ENCODE measurements at places on chromosomes 11 and 22.

- no peak for DNase-seq
These were observed 44.8 kb downstream of the GAS2 start for GRCh38 chr11:22711071-22711770.

DNA sequence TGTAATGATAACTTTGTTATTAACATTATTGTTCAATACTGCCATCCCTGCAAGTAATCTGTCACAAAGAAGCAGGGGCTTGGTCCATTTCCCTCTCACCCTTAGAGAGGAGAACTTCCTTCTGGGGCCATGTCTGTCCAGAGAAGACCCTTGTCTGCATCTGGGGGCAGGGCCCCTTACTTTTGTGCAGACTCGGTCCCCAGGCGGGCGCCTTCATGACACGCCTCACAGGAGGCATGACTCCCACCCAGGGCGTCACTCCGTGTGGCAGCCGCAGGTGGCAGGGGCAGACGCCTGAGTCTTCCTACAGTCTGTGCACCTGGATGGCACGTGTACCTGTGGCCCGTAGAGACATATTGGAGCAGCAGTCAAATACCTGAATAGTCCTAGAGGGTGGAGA, 21.8 kb upstream of the B3GAT1 start:
- DNase-seq, result no peak

GRCh38 chr22:42994917-42995562, 19.9 kb downstream of the PACSIN2 start:
- DNase-seq, result peak; percentile 93

DNA sequence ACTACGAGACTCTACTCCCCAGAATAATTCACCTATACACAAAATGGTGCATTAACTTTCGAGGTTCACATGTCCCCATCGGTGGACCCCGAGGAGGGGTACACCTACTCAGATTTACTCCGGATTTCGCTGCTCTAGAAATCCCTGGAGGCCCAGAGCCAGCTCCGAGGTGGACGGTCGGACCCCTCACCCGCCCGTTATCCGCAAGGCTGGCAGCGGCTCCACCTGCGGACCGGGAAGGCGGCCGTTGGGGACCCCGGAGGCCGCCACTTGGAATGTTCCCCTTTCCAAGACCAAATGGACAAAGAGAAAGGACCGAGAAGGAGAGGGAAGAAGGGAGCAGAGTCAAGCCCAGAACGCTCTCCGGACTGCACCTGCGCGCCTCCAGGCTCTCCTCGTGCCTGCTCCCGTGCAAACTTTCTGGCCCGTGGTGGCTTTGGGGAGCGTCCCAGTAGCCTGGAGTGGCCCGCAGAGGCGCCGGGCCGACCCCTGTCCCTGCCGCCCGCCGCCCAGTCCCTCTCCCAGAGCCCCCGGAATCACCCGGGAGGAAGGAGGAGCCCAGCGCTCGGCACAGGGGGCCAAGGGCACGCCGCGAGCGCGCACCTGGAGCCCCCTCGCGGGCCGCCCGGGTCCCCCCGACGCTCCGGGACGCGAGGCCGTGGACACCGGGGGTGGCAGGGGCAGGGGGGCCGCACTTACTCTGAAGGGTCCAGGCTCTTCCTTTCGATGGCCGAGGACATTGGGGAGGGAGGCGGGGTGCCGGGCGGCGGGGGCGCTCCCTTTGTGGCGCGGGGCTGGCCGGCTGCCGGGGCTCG, 23.0 kb downstream of the LMO2 start:
- no peak for DNase-seq

GRCh38 chr11:7457211-7457610, 28.1 kb upstream of the OLFML1 start:
- DNase-seq, result peak; percentile 33

- peak; percentile 74 for DNase-seq
These were observed 21.2 kb upstream of the FEZ1 start for GRCh38 chr11:125517116-125517770.

- DNase-seq, result no peak
These were observed 3.1 kb downstream of the BCO2 start for GRCh38 chr11:112178428-112178827.

DNA sequence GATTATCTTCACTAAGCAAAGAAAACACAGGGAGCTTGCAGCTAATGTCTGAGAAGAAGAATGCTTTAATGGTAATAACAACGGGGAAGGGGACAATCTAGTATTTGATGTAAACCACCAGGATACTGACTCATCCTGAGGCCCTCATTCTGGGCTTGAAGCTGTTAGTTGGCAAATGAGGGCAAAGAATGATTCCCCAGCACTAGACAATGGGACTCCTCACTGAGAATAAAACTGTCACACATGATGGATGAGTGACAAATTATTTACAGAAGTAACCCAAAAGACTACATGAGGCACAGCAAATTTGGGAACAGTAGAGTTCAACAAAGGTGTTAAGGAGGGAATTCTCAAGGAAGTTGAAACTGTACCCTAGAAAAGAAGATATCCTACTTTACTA, 76.3 kb downstream of the FAM168A start:
- DNase-seq, result peak; percentile 34

DNA sequence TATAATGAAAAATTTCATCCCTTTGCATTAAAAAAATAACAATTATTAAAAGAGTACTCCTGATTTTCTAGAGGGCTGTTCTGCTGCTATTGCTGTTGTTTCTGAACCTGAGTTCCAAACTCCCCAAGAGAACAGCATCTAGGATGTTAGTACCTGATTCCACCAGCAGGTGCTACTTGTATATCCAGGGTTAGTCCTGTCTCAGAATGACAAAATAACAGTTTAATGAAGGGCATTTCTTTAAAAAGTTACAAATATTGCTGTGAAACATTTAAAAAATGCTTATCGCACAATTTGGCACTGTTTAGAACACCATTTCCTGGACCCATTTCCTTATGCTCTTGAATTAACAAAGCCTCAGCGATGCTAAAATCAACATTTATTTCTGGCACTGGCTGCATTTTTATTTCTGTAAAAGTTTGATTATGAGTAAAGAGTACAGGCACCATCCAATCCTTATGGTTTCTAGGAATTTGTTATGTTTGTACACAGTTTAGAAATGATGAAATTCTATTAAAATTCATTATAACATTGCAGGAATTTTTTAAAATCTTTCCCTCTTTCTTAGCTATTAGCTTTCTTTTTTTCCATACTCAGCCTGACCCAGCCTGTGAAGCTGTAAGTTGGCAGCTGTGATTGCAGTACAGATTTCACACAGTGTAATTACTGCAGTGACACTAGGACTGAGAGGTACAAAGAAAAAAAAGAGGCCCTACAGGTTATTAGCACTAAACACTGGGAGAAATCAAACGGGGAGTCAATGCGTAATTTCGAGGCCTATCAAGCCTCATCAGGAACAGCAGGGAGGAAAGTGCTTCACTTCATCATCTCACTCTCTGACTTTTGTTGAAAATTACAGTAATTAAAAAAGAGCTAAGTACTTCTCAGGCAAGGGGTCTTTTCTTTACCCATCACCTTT, 208.8 kb downstream of the DCDC1 start:
- no peak for DNase-seq

GRCh38 chr11:299951-300735, 817 bp upstream of the IFITM5 start:
- no peak for DNase-seq

DNA sequence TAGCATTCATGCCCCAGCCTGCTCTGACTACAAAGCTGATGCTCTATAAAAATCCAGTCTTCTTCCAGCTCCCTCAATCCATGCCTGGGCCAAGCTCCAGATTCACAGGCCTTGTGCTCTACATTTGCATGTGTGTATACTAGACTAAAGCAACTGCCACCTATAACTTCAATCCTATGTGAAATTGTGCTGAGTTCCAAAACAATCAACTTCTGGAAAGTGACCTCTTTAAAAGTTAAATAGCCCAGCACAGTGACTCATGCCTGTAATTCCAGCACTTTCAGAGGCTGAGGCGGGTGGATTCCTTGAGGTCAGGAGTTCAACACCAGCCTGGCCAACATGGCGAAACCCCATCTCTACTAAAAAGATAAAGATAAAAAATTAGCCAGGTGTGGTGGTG, 114.3 kb upstream of the ZC3H12C start:
- no peak for DNase-seq

- DNase-seq, result no peak
These were observed 10.6 kb upstream of the CARD10 start for GRCh38 chr22:37529652-37530345.

DNA sequence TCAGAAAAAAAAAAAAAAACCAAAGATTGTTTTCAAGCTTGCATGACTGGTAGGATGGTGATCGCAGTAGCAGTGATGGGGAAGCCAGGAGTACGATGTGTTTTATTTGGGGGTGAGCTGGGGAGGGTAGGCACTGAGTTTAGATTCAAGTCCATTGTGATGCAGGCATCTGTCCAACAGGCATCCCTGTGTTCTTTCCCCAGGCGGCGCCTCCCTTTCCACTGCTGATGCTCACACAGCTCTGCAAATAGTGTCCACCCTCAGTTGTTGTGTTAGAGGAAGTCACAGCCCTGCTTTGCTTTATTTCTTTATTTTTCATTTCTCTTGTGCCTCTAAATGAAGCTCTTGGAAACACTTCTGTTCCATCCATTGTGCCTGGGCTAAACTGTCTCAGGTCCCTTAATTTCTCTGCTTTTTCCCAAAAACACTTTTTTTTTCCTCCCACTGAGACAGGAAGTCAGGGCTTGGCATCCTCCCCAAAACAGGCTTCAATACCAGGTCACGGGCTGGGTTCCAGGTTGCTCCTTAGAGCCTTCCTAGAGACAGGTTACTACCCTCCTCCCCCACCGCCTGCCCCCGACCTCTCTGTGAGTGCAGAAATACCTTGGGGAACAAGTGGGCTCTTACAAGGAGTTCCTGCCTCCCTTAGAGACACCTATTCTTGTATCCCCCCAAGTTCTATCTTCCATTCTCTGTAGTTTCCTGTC, 38.6 kb upstream of the HSPA8 start:
- no peak for DNase-seq

DNA sequence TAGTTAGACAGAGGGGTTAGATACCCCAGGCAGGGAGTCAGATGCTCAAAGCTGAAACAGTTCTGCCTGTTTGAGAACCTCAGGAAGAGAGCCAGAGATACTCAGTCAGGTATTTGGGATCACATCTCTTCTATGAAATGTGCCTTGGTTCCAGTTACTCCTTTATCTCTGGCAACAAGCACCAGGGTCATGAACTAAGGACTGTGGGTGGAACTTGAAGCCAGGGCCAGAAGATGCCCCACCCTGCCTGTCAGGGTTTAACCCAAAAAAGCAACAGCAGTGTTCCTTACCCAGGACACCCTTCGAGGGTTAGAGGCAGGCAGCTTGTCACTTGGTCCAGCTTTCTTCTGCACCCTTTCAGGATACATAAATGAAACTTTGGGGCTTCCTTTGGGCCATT, 15.0 kb upstream of the WT1 start:
- DNase-seq, result no peak

GRCh38 chr11:60761436-60762190, 4.9 kb downstream of the MS4A15 start:
- DNase-seq, result no peak

DNA sequence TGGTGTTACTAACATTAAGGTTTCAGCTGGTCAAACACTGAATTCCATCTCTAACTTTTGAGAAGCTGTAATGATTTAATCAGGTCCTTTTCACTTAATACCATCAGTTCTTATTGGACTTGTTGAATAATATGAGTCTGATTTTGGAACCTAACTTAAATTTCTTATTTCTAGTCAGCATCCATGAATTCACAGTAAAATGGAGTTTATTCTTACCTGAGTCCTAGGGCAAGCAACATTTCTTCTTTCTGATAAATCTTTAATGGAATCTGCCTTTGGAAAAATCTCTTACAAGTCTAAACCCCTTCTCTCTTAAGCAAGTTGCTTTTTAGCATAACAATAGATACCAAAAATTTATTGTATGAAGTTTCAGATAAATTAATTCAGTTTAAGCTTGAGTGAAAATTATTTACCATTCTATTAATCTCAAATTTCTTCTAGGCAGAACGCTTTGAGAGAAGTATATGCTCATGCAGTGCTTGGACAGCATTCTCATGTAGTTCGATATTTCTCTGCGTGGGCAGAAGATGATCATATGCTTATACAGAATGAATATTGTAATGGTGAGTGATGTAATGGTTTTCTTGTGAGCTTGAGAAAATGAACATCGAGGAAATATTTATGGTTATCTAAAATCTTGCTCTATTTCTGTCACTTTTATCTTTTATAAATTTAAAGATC, 3.4 kb downstream of the WEE1 start:
- no peak for DNase-seq

DNA sequence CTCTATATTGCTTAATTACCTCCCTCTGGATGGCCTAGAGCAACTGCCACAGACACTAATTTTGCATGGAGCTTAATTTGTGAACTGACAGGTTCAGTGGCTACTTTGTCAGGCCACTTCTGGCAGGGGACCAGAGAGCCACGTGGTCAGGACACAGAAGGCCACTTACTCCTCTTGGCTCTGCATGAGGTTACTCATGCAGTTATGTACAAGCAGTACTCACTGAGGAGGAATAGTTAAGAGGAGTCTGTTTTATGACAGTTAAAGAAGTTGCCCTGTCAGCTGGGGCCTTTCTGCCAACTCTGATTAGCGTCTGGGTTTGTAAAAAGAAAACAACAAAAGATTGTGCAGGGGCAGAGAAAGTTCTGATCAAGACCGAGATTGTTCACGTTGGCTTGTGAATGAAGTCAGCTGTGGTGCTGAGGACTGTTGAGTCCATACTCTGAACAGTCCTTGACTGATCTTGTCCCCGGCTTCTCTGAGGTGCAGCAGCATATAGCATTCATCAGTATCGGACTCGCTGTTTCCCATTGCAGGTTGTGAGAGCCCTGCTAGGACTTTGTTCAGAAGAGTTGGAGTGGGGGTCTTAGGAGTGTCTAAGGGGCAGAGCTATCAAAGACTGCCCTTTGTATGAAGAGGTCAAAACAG, 41.4 kb downstream of the PPFIBP2 start:
- no peak for DNase-seq

GRCh38 chr11:64234647-64235379, 429 bp downstream of the VEGFB start:
- DNase-seq, result no peak

DNA sequence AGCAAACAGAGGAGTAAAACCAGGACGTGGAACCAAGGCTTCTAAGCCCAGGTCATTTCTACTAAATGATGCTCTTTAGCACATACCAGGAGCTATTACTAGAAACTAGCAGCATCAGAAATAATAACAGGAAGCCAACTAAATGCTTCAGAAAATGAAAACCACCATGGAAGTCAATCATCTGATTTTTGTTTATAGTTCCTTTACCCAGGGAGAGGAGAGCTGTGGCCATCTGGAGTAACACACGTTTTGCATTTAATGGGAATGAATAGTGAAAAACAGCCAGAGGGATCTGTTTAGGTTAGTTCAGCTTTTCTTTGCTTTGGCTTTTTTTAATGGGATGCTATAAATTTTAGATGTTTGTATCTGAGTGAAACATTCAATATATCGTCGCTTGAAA, 250.7 kb upstream of the ARHGAP20 start:
- DNase-seq, result no peak

DNA sequence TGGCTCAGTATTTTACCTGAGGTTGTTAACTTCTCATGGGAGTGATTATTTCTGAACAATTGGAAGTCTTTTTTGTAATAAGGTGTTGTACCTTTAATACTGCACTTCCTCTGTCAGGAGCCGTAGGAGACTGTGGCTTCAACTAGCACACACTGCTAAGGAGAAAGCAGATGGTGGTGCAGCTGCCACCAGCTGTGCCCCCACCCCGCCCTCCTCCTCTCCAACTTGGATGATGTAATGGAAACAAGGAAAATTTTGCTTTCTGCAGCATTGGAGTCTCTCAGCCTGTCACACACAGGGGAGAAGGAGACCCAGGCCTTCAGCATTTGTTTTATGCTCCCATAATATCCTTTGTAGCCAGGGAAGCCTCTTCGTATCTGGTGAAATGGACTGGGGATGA, 91.2 kb downstream of the TEAD1 start:
- peak; percentile 60 for DNase-seq
